SHP77 (cell line): ENCODE measurements at places on chromosomes 4 and X.

DNA sequence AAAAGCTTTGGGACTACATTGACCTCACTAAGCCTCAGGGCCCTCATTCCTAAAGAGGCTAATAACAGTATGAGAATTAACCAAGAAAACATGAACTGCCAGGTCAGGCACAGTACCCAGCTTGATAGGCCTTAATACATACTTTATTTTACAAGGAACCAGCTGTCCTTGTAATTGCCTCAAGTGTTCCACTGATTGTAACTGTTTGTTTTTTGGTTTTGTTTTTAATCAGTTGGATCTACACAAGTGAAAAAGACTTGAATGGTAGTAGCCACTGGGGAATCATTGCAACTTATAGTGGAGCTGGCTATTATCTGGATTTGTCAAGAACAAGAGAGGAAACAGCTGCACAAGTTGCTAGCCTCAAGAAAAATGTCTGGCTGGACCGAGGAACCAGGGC, 35.6 kb downstream of the PKD2 start:
- DNase-seq = no peak

DNA sequence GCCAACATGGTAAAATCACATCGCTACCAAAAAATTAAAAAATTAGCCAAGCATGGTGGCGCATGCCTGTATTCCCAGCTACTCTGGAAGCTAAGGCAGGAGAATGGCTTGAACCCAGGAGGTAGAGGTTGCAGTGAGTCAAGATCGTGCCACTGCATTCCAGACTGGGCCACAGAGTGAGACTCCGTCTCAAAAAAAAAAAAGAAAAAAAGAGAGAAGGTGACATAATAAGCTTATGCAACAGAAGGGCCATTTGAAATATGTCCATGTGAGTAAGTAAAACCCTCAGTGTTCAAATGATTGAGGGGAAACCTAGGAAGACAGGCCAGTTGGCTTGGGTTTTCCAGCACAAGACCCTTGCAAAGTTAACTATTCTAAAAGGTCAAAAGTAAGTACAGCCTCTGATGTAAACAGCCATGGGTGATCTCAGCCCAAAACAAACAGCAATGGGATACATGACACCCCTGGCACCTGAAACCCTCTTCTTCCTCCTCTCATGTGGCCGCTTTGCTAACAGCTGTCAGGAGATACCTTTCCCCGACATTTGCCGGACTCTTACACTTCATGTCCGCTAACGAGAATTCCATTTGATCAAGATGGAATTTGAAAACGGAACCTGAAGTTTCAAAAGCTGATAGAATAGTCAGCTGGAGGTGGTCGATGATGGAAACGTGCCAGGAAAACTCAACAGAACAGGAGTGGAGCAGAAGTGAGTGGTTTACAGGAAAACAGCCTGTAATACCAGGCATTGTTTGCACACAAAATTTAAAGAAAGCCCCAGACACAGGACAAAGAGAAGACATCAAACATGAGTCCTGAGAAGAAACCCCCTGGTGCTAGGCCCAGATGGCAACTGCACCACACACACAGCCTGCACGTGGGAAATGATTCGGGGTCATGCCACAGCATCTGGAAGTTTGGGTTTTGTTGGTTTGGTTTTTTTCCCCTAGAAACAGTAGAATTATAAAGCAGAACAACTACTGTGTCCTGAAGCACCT, 93.0 kb upstream of the STS start:
- DNase-seq = peak; percentile 32

- DNase-seq = no peak
These were observed 7.5 kb upstream of the RUFY3 start for GRCh38 chr4:70714079-70714887.

GRCh38 chrX:119502727-119503483, 34.7 kb downstream of the SLC25A5 start:
- DNase-seq = no peak
